Nucleus accumbens (tissue), 56 donors: ENCODE measurements at places on chromosomes 13 and 19.

- no peak for DNase-seq
Observed at GRCh38 chr19:799076-799881, 2.0 kb downstream of the PTBP1 start.

DNA sequence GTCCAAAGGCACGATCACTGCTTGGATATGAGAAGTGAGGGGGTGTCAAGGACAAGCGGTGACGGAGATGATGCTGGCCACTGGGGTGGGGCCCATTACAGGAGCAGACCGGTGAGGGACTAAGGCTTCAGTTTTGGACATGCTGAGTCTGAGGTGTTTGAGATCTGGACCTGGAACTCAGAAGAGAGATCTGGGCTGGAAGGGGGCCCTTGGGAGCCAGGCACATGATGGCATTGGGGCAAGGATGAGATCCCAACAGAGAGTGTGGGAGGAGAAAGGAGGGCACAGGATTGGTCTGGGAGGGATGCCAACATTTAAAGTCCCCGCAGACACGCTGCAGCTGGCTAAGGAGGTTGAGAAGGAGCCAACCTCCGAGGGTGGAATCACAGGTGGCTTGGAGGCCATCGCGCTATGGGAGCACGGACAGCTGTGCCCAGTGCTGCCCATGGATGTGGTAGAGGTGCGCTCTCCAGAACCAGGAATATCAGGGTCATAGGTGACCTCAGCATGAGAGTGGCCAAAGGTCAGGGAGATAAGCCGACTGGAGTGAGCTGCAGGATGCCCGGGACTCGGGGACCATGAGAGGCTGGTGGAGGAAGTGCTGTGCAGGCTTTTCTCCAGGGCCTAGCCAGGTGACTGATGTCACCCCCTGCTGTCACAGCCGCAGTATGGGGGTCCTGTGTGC is 21.8 kb downstream of the DHRS12 start:
- DNase-seq, result no peak

DNA sequence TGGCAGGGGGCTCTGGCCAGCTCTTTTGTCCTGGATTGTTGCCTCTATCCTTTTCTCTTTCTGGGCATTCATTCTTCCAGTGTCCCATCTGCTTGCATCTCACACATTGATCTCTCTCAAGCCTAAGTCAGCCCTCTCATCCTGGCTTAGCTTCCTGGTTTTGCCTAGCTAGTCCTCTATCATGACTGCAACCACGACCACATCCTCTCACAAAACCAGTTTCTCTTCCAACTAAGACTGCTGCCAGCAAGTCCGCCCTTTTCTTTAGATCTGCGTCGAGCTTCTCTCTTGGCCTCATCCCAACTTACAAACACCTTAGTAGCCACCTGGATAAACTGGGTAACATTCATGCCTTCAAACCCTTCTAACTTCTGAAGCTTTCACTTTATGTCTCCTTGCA is 212.2 kb upstream of the HTR2A start:
- no peak for DNase-seq

DNA sequence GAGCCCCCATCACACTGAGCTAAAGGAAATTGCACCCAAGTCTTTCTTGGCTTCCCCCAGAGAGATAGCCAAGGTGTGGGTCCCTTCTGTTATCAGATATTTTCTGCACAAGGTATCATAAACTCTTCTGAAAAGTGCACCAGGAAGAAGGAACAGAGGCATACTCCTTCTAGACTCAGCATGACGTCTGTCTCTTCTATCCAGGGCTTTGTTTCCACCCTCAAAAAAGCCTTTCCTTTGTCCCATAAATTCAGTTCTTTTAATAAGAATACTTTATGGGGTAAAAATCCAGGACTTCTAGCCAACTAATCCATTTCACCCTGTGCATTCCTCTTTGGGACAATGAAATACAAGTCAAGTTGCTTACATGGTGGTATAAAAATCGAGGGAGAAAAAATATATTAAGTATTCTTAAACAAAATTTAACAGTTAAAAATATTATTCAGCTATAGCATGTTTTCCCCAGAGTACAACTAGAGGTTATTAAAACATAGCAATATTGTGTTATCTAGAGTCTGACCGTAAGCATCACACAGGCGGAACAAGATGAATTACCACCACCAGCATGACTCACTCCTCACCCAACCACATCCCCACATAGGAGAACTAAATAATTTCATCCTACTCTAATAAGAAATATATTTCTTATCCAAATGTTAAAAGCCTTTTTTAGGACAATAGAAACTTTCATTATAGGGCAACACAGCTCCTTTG is 79.9 kb upstream of the GPC6 start:
- no peak for DNase-seq

DNA sequence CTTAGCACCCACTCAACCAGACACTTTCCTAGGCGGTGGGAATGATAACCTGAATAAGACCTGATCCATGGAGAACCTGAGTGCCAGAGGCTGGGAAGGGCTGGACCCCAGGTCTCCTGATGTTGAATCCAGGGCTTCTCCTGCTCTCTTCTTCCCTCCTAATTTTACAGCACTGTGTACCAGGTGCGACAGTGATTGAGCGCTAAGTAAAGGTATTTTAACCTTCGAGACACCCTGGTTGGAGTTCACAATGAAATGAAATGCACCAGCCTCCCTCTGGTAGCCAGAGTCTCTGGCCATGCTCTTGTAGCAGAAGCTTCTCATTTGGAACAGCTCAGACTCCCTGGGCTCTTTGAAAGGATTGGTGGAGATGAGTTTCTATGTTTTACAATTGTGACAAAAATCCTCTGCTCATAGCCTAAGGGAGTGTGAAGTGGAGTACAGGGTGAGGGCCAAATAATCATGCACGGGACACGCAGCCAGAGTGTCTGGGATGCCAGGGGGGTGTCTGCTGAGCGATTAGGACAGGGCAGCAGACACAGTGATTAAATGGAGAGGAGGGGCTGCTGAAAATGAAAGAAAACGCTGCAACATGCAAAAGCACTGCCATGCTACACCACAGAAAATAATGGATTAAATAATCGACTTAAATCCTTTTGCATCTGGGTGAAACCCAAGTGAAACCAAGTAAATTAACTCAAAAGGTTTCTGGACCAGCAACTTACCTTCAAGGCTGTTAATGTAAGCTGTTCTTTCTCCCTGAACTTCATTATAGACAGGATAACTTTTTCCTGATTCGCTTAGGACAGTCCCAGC is 83.8 kb downstream of the FAM216B start:
- DNase-seq, result no peak

- no peak for DNase-seq
Observed at GRCh38 chr13:48977973-48978372, 2.3 kb downstream of the FNDC3A start.

- no peak for DNase-seq
Observed at GRCh38 chr19:33300894-33301143, 1.5 kb downstream of the CEBPA start.

DNA sequence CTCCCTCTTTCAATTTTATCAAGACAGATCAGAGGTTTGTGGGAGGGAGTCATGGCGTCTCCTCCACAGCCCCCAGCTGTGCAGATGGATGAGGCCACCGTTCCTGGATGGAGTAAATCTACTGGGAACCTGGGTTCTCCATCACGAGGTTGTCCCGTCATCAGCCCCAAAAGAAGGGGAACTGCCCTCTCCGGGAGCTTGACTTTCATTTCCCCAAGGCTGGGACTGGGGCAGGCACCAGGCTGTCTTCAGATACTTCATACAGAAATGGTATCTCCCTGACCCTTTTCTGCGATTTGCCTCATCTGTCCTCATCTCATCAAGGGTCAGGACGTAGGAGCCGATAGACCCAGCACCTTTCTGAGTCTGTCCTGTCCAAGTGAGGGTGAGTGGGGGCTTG is 9.8 kb downstream of the LILRB2 start:
- DNase-seq, result no peak

- DNase-seq, result no peak
Observed at GRCh38 chr13:111353508-111353907, 33.1 kb downstream of the TEX29 start.

GRCh38 chr13:33845572-33846302 is 27.8 kb downstream of the RFC3 start:
- DNase-seq, result no peak

GRCh38 chr19:12665281-12665573 is 1.3 kb downstream of the MAN2B1 start:
- DNase-seq, result no peak

GRCh38 chr19:13817018-13817614 is 21.9 kb downstream of the ZSWIM4 start:
- no peak for DNase-seq

DNA sequence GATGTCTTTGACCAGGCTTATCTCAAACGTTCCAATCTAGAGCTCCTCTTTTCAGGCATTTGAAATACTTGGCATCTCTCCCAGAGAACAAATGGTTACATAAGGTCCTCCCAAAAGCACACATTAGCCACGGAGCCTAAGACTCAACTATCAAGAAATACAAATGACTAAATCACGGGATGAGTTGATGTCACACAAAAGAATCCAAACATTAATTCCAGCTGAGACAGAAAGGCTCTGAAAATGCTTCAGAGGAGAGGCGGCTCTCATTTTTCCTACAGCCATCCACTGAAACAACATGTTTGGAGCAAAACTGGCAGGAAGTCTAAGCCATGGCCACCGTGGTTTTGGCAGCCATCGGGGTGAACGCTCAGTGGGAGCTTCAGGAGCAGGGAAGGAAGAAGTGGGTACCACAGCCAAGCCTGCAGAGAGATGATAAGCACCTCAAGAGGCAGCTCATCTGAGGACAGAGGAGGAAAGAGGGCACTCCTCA is 122.5 kb downstream of the STK24 start:
- no peak for DNase-seq

DNA sequence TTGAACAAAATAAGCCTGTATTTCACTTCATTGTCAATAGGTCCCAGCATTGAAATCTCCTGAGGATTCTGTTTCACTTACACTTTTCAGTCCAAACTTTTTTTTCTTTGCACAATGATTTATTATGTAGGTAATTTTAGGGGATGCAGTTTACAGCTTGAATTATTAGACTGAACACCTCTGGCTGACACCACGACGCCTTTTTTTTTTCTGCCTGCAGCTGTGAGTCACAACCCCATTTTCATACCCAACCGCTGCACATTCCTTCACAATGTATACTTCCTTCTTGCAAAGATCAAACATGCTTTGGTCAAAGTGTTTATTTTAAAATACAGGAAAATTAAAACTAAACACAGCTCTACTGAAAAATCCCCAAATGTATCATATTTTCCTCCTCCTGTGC is 11.4 kb downstream of the ZIC2 start:
- DNase-seq, result no peak

DNA sequence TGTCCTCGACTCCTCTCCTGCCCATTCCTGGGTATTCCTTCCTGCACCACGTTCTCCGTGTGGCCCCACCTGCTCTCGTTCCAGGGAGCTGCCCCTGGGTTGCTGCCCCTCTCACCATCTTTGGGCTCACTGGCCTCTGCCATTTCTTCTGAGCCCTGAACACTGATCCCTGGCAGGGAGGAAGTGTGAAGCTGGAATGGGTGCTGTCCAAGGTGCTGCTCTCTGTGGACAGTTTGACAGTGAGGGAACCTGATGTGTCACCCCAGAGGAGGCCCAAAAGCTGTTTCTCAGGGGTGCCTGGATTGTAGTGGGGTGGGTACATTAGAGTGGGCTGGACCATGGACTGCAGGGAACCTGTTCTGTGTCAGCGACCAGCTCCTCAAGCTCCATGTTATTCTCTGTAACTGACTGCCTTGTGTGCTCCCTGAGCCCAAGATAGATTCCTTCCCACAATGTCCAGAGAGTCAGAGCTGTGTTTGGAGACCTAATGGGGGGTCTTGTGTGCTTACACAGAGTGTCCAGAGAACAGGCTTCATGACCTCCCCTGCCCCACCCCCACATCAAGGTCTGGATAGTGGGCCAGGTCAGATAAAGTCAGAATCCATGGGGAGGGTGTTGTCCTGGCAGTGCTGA is 7.2 kb upstream of the CEACAM8 start:
- no peak for DNase-seq

DNA sequence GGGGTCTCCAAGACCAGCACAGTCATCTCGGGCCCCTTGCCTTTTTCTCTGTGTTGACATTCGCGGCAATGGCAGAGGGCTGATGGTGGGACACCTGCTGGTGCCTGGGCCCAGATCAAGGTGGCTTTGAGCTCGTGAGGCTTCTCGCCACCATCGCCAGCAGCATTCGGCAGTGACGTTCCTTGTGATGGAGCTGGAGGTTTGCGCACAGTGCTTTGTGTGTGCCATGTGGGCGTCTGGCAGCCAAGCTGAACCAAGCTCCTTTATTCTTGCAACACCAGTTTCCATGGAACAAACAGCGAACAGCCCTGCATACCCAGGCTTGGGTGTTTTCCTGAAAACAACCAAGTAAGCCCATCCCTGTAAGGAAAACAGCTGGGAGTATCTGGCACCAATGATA is 9.1 kb upstream of the TMEM255B start:
- no peak for DNase-seq

DNA sequence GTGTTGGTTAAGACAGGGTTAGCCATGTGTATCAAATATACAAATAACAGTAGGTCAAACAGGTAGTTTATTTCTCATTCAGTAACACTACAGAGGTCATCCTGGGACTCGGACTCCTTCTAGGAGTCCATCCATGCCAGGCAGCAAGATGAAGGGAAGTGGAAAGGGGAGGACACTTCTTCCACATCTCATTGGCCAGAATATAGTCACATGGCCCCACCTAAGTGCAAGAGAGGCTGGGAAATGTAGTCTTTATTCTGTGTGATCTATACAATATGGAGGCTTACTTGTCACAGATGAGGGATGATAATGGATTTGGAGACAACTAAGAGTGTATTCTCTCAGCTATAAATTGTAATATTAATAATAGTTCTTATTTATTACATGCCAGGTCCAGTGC is 31.1 kb downstream of the RDH8 start:
- no peak for DNase-seq

DNA sequence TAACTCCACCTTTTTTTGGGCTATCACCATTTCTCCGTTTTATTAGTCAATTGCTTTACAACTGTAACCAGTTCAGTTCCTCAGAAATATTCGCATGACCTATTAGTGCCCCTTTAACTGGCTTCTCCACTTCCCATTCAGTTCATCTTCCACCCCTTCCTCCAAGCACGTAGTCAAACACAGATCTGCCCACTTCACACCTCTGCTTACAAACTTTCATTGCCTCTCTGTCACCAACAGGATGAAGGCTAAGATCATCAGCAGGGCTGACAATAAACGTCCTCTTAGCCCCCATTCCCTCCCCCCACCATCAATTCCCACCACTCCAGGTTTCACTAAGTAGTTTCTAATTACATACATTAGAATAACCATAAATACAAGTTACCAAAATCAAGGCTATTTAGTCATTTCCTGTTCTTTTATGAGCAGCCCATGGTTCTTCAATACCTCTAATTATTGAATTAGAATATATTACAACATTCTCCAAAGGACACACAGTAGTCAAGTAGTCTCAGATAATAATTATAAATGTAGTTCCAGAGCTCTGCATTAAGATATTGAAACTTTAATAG is 95.7 kb downstream of the SPRY2 start:
- no peak for DNase-seq
